ENCODE measurements at places on chromosomes 1 and 21.

- no peak for DNase-seq
Measured at GRCh38 chr1:159008744-159009188, 941 bp upstream of the IFI16 start.

GRCh38 chr1:22830757-22831340, 120.2 kb downstream of the EPHB2 start:
- DNase-seq = no peak

GRCh38 chr1:186463511-186463910, 2.6 kb upstream of the PDC start:
- DNase-seq = no peak

- no peak for DNase-seq
Measured at GRCh38 chr1:19006000-19006399, 49.5 kb upstream of the IFFO2 start.

DNA sequence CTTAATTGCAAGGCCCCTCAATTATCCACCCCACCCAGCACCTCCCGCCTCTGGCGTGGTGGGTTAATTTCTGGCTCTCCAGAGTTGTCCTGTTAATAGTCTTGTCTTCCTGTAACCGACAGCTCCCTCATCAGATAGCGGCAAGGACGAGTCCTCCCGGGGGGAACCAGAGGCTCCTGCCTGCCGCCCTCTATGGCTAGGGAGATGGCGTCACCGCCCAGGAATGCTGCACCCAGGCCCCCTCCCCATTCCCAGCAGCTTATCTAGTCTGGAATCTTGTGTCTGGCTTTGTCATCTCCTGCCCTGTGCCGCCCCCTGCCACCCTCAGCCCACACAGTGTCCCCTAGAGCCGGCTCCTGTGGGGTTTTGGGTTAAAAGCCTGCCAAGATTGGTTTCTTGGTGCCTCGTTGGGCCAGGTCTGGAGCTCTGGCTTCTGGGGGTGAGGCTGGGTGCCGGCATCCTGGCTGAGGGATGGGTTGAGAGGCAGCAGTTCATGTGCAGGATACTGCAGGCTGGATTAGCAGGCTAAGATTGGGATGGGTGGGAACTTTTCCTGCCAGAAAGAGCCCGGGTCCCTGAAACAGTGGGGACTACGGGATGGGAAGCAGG, 48.8 kb downstream of the EDN2 start:
- DNase-seq = no peak
